ENCODE measurements at places on chromosomes 1 and 21.

GRCh38 chr1:154353966-154354365 lies 28.6 kb downstream of the ATP8B2 start:
- no peak for DNase-seq

GRCh38 chr21:40187946-40188654 lies 320.9 kb downstream of the PCP4 start:
- no peak for DNase-seq

DNA sequence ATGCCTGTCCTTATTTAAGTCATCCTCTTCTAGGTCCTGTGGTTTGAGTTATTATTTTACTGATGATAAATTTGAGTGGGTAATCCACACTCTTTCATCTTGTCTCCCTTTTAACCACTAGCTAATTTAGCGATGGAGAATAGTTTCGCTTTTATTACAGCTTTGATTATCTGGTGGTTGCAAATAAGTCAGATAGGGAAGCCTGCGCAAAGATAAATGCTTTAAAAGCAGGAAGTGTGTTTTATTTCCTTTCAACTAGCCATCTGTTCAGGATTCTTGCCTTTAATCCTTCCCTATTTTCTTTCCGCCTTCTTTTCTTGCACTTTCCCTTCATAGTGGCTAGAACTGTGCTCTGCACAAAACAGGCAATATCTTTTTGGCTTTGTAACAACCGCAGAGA lies 129.0 kb downstream of the TGFB2 start:
- no peak for DNase-seq

DNA sequence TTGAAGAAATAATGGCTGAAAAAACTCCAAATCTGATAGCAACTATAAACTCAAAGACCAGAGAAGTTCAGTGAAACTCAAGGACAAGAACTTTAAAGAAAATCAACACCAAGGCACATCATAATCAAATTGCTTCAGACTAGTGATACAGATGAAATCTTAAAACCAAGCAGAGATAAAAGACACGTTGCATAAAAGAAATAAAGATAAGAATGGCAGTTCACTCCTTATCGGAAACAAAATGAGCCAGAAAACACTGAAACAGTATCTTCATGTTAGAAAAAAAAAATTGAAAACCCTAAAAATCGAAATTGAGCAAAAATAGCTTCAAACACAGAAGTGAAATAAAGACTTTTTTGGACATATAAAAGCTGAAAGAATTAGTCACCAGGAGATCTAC lies 4.6 kb upstream of the RAB4A start:
- no peak for DNase-seq

DNA sequence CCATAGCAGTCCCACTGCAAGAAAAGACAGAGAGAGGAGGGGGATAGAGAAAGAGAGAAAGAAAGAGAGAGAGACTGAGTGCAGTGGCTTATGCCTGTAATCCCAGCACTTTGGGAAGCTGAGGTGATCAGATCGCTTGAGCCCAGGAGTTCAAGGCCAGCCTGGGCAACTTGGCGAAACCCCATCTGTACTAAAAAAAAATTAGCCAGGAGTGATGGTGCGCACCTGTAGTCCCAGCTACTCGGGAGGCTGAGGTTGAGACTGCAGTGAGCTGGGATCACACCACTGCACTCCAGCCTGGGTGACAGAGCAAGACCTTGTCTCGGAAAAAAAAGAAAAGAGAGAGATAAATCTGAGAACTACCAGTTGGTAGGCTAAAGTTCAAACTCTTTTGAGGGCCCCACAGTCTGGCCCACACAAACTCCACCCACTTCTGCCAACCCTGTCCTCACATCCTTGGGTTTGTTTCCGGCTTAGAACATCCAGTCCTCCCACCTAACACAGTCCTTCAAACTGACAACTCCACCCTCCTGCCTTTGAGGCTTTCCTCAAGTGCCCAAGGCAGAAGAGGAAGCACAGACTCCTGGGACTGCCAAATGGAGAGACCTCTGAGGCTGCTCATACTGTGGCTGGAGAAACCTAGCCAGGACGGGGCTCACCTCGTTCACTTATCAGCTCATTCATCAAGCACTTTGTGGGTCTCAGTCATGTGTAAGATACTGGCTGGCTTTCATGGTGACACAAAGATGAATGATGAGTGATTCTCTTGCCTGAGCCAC lies 20.1 kb downstream of the TFAP2E start:
- DNase-seq: no peak

DNA sequence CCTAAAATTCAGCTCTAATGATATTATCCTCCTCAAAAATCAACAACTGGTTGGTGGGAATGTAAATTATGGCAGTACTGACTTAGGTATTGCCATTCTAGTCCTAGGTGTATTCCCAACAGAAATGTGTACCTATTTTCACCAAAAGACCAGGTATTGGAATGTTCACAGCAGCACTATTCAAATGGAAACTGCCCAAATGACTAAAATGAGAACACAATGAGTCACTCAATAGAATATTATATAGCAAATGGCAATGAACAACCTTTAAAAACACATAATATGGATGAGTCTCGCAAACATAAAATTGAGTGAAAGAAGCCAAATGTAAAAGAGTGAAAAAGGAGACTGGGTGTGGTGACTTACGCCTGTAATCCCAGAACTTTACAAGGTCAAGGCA lies 44.9 kb downstream of the GADD45A start:
- DNase-seq: no peak

GRCh38 chr1:43949678-43950077 lies 2.9 kb downstream of the IPO13 start:
- peak; percentile 61 for DNase-seq

GRCh38 chr1:182601913-182602312 lies 2.3 kb downstream of the RGS16 start:
- no peak for DNase-seq

- DNase-seq: no peak
Observed at GRCh38 chr1:58529284-58529683, 17.2 kb downstream of the OMA1 start.
